ENCODE measurements at places on chromosomes 6 and 20.
A peak's percentile ranks its signal among the peaks of the same experiment; 100 is the strongest.

DNA sequence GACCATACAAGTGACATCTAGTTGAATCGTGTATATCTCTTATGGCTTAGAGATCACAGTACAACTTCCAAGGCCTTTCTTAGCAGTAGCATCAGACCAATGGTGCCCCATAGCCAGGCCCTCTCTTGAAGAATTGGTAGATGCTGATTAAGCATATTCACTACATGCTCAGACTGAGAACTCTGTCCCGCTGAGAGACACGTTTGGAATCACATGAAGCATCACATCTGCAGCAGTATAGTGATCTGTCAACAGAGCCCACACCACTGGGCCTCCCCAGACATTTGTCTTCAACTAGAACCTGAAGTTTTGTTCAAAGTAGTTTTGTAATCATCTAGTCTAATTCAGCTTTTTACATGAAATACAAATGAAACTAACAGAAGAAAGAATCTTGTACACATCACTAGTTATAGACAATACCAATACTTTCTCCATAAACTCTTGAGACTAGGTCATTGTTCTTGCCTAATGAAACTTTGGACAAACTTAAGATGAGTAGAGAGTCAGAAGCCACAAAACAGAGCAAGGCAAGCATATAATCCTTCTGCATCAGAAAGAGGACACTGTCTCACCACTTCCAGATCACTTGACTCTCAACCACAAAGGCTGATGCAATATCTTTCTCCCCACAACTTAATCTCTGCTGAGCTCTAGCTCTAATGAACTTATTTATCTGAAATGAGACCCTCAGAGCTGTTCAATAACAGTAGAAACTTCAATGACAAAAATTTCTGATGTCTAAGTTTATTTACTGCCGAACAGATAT lies 182.7 kb downstream of the TBX18 start:
- peak; percentile 96 for DNase-seq

- DNase-seq = peak; percentile 47
Observed at GRCh38 chr6:78832091-78832808, 35.1 kb upstream of the IRAK1BP1 start.

GRCh38 chr20:542777-543368 lies 717 bp downstream of the CSNK2A1 start:
- DNase-seq = peak; percentile 14

GRCh38 chr6:95804847-95805541 lies 210.8 kb upstream of the FUT9 start:
- no peak for DNase-seq

DNA sequence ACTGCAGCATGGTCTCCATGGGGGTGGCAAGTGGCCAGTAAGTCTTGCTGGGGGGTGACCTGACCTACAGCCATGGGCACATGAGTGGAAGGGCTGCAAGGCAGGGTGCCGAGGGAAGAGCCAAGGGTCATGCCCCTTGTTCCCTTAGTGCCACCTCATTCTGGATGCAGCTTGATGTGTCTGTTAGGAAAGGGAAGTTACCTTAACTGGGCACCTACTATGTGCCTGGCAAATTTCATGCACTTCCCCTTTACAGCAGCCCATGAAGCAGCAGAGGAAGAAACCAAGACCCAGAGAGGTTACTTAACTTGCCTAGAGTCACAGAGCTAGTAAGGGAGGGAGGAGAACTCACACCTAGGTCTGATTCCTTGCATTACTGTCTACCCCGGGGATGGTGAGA lies 174.0 kb downstream of the MRPL14 start:
- DNase-seq = no peak

GRCh38 chr6:156731396-156731795 lies 45.8 kb upstream of the ARID1B start:
- DNase-seq = peak; percentile 33

GRCh38 chr6:111976139-111976538 lies 77.8 kb upstream of the CCN6 start:
- no peak for DNase-seq

GRCh38 chr20:46014517-46015396 lies 6.0 kb downstream of the MMP9 start:
- DNase-seq = no peak

GRCh38 chr6:43376551-43376981 lies 7.1 kb upstream of the ZNF318 start:
- peak; percentile 71 for DNase-seq

- peak; percentile 58 for DNase-seq
Observed at GRCh38 chr6:1479095-1479494, 89.7 kb downstream of the FOXF2 start.

DNA sequence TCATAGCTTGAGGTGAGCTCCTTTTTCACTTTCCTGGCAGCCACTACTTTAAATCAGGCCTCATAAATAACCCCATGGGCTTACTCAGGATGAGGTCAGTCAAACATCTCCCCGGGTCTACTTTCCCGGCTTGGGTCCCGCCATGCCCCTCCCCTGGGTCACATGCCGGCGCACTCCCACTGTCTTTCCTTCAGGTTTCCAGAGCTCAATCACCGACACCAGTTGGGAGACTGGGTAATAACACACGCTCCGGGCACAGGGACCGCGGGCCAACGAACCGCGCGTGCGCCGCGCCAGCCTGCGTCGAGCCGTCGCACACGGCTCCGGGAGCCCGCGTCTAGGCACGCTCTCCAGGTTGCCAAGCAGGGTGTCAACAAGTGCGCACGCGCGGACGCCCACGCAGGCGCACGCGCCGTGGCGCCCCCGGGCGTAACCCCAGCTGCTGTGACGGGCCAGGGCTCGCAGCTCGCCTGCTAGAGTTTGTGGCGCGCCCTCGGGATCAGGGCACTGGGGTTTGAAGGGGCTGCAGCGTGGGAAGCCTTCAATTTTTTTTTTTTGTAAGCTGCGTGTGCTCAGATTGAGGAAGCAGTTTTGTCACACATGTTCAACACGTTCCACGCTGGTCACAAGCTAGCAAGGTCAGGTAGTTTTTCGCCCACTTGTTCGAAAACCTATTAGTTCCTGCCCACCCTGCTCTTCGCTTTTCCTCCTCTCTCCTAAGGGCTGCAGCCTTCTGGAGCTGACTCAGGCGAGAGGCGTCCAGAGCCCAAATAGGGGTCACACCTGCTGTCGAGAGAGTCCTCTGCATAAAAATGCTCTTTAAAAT lies 31.8 kb downstream of the TFAP2B start:
- DNase-seq = peak; percentile 75

- no peak for DNase-seq
Observed at GRCh38 chr20:25042531-25043498, 15.1 kb downstream of the ACSS1 start.

DNA sequence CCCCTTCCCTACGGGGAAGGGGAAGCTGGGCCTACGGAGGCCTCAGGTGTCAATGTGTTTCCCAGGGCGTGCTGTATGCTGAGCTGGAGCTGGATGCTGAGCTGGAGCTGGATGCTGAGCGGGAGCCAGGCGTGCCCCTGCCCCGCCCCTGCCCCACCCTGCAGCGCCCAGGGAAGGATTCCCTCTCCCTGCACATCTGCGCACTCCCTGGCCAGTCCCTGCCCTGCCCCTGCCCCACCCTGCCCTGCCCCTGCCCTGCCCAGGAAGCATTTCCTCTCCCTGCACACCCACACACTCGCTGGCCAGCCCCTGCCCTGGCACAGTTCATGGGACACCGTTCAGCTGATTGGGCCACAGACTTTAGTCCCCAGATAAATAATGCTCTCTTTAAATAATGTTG lies 196.8 kb downstream of the SMOC2 start:
- DNase-seq = no peak

GRCh38 chr20:41412324-41413120 lies 45.9 kb upstream of the EMILIN3 start:
- no peak for DNase-seq

GRCh38 chr6:40916845-40917244 lies 122.2 kb downstream of the UNC5CL start:
- no peak for DNase-seq

DNA sequence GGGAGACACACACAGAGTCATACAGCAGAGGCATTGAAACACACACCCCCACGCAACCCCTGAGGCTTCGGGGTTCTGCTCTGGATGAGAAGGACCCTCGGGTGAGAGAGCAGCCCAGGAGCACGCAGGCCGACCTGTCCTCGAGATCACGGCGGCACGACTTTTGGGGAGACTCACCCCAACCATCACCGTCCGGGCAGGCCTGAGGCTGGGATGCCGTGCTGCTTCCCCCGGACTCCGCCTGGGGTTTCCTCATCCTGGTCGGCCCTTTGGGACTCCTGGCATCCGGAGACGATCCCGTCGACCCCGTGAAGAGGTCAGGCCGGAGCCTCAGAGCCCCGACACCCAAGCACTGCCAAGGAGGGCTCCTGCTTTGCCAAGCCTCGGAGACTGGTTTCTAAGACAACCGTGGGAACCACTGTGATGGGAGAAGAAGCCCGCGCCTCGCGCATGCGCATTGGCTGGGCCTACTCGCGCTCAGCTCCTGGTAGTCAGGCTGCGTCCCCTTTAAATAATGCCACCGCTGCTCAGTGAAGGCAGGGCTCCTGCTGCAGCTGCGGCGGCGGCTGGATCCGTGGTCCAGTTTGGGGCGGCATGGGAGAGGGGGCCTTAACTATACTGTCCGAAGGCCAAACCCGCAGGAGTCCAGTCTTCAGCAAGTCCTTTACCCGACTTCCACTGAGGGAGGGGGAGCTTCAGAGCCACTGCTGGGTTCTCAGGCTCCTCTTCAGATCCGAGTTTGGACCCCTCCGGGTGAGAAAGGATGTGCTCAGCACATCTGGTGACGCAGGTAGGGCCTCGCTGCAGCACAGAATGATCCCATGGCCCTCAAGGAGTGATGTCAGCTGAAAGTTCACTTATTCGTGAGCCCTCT lies 171.4 kb upstream of the ZNF337 start:
- peak; percentile 60 for DNase-seq

GRCh38 chr6:5208471-5208971 lies 52.2 kb downstream of the LYRM4 start:
- no peak for DNase-seq

GRCh38 chr6:6788394-6789032 lies 200.0 kb downstream of the LY86 start:
- DNase-seq = peak; percentile 42

DNA sequence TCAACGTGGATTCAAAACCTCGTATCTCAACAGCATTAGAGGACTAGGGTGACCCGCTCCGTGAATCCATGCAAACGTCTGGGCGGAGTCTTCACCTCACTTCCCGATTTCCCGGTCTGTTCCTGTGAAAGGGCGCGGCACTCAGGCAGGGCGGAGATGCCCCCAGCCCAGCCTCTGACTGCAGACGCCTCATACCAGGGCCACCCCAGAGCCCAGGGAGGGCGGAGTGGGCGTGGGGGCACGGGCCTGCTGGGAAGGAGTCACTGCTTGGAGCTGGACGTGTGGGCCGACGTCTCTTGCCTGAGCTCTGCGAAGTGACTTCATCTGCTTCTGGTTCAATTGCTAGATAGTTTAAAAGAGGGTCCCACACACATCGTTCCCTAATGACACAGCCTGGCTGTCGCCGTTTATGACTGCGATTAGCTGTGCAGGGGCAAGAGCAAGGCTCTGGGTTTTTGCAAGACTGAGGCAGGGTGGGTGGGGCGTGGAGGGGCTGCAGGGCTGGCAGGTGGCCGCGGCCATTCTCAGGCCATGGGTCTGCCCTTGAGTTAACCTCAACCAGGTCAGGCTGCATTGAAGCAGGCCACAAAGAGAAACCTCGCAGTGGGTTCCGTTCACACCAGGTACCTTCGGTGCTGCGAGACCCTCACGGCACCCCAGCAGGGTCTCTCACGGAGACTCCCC lies 15.0 kb downstream of the SMOC2 start:
- DNase-seq = no peak

DNA sequence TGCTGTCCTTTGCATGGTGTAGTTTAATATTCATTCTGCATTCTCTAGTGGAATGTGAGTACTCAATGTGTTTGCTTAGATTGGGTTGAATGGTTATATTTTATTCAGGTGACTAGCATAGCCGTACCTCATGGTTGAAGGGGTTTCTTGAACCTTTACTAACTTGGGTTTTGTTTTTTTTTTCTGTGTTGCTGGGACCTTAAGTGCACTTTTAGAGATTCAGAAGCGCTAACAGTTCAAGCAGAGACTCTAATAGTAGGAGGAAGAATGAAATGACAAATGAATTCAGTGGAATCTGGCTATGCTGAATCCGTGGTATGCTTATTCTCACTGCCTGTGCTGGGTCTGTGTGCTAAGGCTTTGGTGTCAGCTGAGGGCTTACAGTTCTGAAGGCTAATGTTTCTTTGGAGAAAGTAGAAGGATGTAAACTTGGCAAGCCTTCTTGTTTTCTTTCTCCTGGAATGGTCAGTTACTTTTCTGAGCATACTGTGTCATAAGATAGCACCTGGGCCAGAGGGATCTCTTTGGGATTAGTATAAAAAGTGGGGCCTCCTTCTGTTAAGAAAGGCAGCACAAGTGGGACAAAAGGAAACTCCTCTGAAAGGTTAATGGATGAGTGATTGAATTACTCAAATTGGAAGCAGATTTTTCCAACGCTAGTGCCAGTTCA lies 28.7 kb downstream of the RNF144B start:
- DNase-seq = peak; percentile 57

GRCh38 chr6:129872586-129872985 lies 11.5 kb upstream of the TMEM244 start:
- no peak for DNase-seq

GRCh38 chr20:31890646-31891045 lies 20.2 kb downstream of the TTLL9 start:
- no peak for DNase-seq

DNA sequence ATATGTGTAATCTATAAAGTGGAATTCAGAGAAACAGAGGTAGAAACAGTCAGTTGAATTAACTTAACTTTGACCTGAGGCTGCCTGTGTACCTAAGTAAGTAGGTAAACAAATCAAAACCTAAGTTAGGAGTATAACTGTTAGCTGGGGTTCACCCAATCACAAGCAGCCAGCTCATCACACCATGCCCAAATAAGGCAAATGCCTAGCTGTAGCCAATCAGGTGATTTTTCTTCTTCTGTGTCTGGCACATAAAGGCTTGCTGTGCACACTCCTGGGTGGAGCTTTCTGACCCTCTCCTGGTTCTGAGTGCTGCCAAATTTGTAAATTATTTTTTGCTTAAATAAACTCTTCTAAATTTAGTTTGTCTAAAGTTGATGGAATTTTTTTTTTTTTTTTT lies 54.7 kb upstream of the TRIM39 start:
- no peak for DNase-seq

- DNase-seq = peak; percentile 87
Observed at GRCh38 chr6:134416418-134417154, 98.7 kb upstream of the SGK1 start.

DNA sequence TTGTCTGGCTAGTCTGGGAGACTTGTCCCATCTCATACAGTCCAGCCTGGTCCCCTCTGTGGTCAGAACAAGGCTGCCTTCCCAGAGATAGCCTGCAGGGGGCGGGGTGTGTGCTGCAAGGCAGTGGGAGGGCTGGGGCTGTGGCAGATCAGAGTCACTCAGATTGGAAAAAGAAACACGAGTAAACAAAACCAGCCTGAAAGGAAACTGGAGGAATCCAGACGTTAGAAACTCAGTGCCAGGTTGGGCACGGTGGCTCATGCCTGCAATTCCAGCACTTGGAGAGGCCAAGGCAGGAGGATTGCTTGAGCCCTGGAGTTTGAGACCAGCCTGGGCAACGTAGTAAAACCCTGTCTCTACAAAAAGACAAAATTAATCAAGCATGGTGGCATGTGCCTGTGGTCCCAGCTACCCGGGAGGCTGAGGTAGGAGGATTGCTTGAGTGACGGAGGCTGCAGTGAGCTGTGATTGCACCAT lies 20.2 kb downstream of the LEMD2 start:
- peak; percentile 80 for DNase-seq
